EH (cell line): ENCODE measurements at places on chromosomes 13 and 19.

GRCh38 chr13:112249644-112250610 is 126.2 kb upstream of the SPACA7 start:
- no peak for DNase-seq

DNA sequence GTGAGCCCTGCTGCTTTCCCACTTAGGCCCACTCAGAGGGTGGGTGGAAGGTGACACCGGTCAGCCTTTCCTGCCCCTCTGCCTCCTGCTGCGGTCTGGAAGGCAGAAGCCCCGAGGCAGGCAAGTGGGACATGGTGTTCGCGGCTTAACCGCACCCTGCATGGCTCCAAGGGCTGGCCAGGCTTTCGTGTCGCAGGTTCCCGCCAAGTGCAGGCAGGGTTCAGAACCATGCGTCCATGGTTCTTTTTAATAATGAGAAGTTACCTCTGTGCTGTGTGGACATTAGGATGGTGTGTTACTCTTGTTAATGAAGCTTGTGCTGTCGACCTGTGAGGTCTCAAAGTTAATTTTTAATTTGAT is 986 bp downstream of the DGKH start:
- DNase-seq = no peak

GRCh38 chr13:71515744-71516038 is 351.3 kb downstream of the DACH1 start:
- no peak for DNase-seq

- DNase-seq = peak; percentile 72
Measured at GRCh38 chr19:46115396-46116106, 8.9 kb downstream of the IGFL3 start.

DNA sequence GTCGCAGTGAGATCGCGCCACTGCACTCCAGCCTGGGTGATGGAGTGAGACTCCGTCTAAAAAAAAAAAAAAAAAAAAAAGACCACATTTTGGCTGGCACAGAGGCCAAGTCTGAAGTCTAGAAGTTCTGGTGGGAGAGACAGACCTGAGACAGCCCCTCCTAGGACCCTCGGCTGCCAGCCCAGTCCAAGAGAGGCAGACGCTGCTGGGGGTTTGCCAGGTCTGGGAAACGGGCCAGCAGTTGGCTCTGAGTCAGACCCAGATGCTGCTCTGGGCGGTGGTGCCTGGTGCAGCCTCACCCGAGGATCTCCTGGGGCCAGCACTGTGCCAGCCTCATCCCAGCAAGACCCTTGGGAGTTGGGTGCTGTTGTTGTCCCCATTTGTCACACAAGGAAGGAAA is 5.8 kb downstream of the FCHO1 start:
- DNase-seq = peak; percentile 65

- no peak for DNase-seq
Measured at GRCh38 chr19:48627201-48627864, 8.0 kb downstream of the SPHK2 start.

DNA sequence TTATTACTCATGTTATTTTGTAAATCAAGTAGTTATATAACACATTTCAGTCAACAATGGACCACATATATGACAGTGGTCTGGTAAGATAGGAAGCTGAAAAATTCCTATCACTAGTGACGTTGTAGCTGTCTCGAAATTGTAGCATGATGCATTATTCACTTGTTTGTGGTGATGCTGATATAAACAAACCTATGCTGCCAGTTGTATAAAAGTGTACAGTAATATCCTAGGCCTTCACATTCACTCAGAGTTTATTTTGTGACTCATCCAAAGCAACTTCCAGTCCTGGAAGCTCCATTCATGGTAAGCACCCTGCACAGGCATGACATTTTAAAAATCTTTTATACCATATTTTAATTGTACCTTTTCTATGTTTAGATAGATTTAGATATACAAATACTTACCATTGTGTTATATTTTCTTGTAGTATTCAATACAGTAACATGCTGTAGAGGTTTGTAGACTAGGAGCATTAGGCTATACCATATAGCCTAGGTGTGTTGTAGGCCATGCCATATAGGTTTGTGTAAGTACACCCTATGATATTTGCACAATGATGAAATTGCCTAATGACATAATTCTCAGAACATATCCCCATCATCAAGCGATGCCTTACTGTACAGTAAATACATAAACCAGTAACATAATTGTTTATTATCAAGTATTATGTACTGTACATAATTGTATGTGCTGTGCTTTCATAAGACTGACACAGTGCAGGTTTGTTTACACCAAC is 49.3 kb downstream of the IFT88 start:
- DNase-seq = peak; percentile 89

DNA sequence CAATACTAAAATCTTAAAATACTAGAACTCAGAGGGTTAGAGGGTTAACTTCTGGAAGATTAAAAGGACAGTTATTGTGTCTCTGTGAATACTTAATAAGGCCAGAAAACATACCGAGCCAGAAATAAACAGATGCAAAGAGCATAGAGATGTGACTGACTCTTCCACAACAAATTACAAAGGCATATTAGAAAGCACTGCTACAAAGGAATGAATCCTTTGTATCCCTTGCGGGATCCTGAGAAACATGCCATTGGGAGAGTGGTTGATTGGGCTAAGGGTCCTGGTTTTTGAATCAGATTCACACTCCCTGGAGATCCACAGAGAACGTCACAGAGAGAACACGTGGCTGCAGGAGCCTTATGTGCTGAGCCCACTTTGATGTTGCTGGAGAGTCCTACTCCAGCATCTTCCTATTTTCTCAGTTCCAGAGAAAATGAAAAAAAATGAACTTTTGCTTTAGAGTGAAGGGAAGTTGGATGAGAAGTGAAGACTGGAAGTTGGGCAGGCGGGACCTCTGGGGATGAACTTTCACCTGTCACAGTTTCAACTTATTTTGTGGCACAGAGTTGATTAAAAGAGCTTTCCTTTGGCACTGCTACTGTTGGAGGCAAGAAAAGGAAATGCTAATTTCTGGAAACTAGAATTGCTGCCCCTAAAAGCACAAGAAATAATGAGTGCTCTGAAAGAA is 309.9 kb downstream of the DCT start:
- no peak for DNase-seq

DNA sequence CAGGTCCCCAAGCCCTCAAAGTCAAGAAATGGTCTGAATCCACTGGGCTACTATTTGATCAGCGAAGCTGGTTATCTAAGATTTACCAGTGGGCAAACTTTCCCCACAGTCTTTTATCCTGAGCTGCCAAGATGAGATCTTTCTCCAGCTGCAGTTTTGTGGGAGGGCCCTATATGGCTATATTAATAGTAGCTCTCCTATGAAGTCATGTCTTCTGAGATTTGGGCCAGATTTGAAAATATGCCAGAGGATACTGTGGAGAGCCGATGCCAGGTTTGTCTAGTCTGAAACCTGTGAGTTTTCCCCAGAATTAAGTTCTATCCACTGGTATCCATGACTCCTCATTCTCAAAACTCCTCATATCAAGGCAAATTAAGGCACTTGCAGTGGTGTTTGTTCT is 173.2 kb downstream of the FLT1 start:
- DNase-seq = peak; percentile 75

DNA sequence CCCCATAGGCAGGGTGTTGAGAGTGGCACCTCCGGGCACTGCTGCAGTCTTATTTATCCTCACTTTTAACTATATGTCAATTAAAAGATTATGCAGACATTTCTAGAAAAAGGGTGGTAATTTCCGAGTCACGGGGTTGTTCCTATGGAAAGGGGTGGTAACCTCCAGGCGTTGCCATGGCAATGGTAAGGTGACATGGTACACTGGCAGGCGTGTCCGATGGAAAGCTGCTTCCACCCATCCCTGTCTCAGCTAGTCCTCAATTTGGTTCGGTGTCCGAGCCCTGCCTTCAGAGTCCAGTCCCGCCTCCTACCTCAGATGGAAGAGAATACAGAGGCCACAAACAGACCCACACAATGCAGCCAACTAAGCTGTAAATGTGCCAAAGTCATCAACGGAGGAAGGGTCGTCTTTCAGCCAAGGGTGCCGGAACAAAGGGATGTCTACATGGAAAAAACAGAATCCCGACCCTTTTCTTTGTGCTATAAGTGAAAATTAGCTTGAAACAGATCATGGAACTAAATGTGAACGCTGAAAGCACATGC is 72.6 kb upstream of the C13orf46 start:
- DNase-seq = no peak

GRCh38 chr13:24737042-24737441 is 26.9 kb upstream of the RNF17 start:
- DNase-seq = no peak
